ENCODE measurements at places on chromosomes 5 and 9. TPM values are rescaled to one million over a fixed set of nuclear protein-coding genes. Genes with fewer than 3 reads are reported as not detected.

- peak; percentile 88 for DNase-seq
These were observed 73.7 kb downstream of the SLC1A3 start for GRCh38 chr5:36680066-36680465.

DNA sequence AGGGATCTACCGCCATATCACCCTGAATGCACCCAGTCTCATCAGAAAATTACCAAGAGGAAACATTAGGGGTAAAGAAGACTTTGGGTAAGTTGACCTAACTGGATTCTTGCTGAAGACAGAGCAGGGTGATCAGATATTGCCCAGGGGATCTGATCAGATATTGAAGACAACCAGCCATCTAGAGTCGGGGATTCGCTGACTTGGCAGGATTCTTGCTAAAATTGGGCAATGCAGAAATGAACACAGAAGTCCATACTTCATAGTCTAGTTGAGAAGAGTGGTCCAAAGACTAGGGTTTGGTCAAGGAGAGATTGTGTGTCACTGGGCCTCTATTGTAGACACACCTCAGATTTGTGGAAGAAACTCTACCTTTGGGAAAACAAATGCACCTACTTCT, 107.2 kb downstream of the SV2C start:
- no peak for DNase-seq

DNA sequence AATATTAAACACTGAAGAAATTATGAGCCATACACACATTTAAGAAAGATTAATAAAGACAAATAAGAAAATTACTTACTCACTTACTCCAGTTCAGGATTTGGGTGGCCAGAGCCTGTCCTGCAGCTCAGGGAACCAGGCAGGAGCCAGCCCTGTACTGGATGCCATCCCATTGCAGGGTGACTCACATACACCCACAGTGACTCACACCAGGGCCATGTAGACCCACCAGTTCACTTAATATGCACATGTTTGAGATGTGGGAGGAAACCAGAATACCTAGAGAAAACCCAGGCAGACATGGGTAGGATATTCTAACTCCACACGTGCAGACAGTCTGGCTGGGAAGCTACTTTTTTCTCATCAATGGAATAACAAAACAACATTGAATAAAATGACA, 49.6 kb upstream of the ADRB2 start:
- DNase-seq: no peak

DNA sequence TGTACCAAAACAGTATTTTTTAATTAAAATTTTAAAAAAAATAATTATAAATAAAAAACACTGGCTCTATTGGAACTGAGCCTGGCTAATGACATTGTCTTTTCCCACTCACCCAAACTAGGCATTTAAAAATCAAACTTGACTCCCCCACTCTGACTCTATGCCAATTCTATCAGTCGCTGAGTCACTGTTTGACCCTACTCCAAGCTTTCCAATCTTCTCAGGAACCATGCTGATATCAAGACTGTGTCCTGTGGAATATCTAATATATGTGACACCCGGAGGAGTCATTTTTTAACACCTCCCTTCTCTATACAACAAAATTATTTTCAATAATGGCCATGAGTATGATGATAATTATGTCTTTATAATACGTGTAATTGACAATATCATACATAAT, 171.6 kb upstream of the RASEF start:
- no peak for DNase-seq

- DNase-seq: no peak
These were observed 436 bp upstream of the EMB start for GRCh38 chr5:50441493-50441955.

The BARHL1 gene
- total RNA-seq: not detected
